ENCODE measurements at places on chromosomes 2 and 18. TPM values are rescaled to one million over a fixed set of nuclear protein-coding genes. Genes with fewer than 3 reads are reported as not detected.
A peak's percentile ranks its signal among the peaks of the same experiment; 100 is the strongest.

DNA sequence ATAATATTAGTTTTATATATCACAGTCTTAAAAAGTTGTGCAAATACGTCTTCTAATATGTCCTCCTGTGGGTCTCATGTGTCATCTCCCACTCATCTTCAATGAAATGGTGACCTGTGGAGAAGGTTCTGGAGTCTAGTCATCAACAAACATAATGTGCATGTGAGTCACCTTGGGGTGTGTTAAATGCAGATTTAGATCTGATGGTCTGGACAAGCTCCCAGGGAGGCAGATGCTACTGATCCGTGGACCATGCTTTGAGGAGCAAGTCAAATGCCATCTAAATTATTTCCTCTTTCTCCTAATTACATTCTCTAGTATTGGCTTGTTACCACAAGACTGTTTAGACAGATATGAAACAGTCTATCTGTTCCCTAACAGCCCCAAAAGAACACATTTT lies 210.9 kb downstream of the CD226 start:
- DNase-seq = no peak

DNA sequence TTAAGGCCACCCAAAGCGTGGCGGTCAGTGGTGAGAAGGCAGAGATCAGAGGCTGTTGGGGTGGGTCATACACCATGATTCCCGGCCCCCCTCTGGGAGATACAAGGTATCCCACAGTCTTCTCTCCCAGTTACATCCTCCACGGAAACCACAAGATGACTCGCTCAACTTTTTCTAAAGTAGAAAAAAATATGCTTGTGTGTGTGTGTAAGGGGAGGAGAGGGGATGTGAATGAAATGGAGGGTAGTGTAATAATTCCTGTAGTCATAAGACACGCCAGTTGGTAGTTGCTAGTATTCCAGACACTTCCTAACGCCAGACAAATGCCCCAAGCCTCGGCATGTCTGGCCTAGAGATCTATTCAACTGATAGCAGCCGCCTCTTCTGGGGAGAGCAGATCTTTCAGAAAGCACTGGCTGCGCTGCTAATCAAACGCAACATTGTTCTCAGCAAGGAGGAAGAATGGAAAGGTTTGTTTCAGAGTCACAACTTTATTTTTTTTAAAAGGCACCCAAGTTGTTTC lies 143.5 kb downstream of the TGIF1 start:
- peak; percentile 62 for DNase-seq

GRCh38 chr2:63698786-63699548 lies 110.2 kb downstream of the MDH1 start:
- DNase-seq = peak; percentile 74

DNA sequence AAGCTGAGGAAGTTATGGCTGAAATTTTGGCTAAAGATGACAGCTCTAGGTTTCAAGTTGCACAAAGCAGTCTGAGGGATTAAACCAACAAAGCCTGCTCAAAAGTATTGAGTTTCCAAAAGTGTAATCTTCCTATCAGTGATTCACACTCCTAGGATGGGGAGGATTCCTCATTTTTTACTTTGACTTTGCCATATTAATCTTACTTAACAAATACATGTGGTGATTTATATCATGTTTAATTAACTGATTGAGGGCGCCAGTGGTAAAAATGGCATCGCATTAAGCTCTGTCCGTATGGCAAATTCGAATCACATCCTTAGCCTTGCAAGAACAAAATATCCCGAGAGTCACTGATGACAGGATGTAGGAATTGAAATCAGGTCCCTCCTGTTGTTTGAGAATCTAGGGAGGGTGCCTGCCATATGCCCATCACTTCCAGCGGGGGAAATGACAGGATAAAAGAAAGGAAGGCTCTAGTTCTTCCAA lies 78.1 kb upstream of the ETAA1 start:
- DNase-seq = no peak

DNA sequence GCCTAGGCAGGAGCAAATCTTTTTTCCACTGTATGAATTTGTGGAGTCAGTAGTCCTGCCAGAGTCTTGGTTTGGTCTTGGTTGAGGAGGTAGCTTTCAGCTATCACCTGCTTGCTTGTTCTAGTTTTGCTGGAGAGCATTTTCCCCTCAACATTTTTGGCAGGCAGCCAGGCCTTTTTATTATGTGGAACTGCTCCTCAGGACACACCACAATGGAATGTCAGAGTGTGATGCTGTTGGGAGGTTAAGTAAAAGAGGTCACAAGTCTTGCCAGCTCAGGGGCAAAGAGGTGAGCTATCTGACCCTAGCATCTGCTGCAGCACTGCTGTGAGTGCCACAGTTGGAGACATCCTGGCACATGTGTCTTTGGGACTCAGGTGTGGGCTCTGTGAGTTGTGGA lies 258.0 kb downstream of the CNTNAP5 start:
- DNase-seq = no peak

- DNase-seq = no peak
These were observed 60.7 kb downstream of the ITGB6 start for GRCh38 chr2:160139350-160139749.

GRCh38 chr18:26710470-26711096 lies 154.9 kb downstream of the AQP4 start:
- no peak for DNase-seq

- no peak for DNase-seq
These were observed 345.1 kb downstream of the DYSF start for GRCh38 chr2:71798266-71799012.

GRCh38 chr18:22734791-22735627 lies 198.1 kb upstream of the RBBP8 start:
- no peak for DNase-seq

DNA sequence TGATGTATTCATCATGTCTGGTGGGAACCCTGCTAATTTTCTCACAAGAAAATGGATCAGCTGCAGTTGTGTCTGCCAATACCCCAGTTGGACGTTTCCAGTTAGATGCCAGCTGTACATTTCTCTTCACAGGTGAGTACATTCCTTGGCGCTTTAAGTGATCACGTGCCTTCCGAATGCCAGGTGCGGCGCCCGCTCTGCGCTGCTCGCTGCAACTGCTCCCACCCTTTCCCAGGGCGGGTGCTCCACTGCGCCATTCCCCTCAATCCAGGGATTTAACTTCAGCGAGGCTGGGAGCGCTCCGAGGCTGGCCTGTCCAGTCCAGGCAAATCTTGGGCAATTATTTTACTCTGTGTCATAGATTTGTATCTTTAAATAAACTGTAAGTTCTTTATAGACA lies 225.0 kb upstream of the RAB6C start:
- DNase-seq = no peak

GRCh38 chr2:205845446-205845845 lies 163.1 kb downstream of the NRP2 start:
- no peak for DNase-seq

- no peak for DNase-seq
These were observed 623.4 kb upstream of the PIK3C3 start for GRCh38 chr18:41331661-41332060.

DNA sequence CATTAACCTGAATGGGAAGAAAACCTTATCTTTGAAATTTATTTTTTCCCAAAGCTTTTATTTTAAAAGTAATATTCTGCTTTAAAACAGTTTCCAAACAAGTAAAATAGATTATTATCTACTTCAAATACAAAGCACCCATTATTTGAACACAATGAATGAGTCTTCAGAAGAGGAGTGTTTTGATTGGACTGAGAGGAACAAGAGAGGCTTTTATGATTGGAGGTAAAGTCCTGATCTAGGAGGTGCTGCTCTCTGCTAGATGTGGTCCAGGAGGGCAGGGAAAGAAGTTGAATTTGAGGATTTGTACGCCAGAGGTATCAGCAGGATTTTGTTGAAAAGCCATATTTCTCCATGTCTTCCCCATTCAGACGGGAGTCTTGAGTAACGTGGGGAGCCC lies 900.7 kb downstream of the SOCS6 start:
- DNase-seq = no peak

DNA sequence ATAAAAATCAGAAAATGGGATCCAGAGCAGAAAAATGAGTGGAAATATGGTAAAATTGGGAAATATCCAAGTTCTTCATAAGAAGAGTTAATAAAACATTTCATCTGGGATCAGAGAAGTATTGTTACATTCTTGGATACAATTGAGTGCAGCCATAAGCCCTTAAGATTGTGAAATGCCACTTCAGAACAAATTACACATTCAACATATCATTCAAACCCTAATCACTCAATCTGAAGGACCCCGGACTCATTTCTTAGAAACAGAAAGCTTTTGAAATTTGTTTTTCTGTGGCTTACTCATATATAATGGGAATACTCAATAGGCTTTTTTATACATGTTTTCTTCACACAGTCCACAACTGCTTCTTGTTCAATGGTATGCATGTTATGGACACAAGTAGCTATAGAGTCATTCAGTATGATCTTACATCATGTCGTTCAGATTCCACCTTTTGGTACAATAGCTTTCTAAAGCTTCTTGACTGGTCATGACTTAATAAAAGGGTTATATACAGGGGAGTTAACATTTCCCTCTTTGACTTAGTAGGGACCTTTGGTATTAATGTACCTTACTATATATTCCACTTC lies 39.9 kb downstream of the SCN7A start:
- DNase-seq = no peak

GRCh38 chr2:42809819-42810120 lies 17.4 kb upstream of the HAAO start:
- DNase-seq = peak; percentile 95

- DNase-seq = no peak
These were observed 20.5 kb upstream of the ITSN2 start for GRCh38 chr2:24380820-24381219.

DNA sequence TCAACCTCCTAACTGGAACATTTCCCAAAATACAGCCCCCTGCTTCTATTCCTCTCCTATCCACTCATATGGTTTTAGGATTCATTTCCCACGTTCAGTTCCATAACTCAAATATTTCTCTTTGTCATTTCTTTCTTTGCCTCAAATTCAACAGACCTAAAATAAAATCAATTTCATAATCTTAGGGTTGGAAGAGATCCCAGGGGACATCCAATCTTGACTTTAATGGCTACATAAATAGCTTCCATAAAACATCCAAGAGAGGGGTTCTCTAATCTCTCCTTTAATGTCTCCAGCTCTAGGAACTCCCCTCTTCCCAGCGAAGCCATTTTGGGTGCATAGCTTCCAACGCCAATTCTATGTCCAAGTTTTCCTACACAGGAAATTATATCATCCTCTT lies 33.8 kb downstream of the RBKS start:
- no peak for DNase-seq

- DNase-seq = no peak
These were observed 164.6 kb downstream of the VWC2L start for GRCh38 chr2:214575465-214575864.

- no peak for DNase-seq
These were observed 255.6 kb downstream of the DCDC2C start for GRCh38 chr2:3958969-3959368.

DNA sequence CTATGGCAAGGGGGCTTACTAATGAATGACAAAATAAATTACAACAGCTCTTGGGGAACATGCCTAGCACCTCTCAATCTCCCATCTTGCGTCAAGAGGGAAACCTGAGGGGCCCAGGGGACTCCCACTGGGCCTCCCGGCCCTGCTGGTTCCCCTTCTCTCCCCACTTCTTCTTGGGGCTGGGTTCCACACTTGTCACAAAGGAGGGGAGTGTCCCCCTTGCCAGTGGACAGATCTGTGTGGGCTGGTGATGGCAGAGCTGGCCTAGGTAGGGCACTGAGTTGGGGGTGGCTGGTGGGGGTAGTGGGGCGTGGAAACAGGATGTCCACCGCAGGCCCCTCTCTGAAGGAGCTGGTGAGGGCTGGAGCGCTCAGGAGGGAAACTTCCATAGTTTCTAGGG lies 184.0 kb upstream of the HAAO start:
- no peak for DNase-seq

DNA sequence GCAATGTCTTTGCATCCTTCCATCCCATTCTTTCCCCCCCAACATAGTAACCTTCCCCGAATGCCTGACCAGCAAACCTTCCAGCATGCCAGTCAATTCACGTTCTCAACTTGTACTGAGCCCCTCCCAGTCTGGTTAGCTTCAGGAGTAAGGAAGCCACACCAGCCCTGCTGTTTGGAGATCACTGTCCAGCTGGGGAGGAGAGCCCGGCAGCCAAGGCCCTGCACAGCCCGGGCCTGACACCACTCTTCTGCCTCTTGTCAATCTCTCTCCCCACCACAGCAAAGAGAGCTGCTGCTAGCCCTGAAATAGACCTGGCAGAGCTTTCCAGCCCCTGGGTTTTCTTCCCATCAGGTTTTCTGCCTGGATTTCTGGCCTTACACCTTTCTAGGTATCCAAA lies 185.8 kb upstream of the ID2 start:
- DNase-seq = no peak

The RRM2 gene
- total RNA-seq = 1.3 TPM

The SLC5A7 gene
- total RNA-seq = 0.17 TPM

The NYAP2 gene
- total RNA-seq = not detected

The REL gene
- total RNA-seq = 5.7 TPM

The GPR17 gene
- total RNA-seq = not detected

The ACKR3 gene
- total RNA-seq = 27.4 TPM

The CXCR4 gene
- 3.6 TPM for total RNA-seq

The EGR4 gene
- not detected for total RNA-seq

The SERPINB10 gene
- not detected for total RNA-seq

The NETO1 gene
- 1.2 TPM for total RNA-seq

The PROC gene
- not detected for total RNA-seq

The ZAP70 gene
- 0.62 TPM for total RNA-seq

The RAB6C gene
- 0.14 TPM for total RNA-seq

The CFAP53 gene
- total RNA-seq = 0.56 TPM

The COL6A3 gene
- total RNA-seq = 191 TPM

Data from right cardiac atrium (tissue), 5 donors.